ENCODE measurements at places on chromosomes 7 and 10.

GRCh38 chr10:120802935-120803334, 48.2 kb upstream of the WDR11 start:
- DNase-seq: no peak

GRCh38 chr7:71377469-71377868, 245.5 kb downstream of the GALNT17 start:
- DNase-seq: no peak

DNA sequence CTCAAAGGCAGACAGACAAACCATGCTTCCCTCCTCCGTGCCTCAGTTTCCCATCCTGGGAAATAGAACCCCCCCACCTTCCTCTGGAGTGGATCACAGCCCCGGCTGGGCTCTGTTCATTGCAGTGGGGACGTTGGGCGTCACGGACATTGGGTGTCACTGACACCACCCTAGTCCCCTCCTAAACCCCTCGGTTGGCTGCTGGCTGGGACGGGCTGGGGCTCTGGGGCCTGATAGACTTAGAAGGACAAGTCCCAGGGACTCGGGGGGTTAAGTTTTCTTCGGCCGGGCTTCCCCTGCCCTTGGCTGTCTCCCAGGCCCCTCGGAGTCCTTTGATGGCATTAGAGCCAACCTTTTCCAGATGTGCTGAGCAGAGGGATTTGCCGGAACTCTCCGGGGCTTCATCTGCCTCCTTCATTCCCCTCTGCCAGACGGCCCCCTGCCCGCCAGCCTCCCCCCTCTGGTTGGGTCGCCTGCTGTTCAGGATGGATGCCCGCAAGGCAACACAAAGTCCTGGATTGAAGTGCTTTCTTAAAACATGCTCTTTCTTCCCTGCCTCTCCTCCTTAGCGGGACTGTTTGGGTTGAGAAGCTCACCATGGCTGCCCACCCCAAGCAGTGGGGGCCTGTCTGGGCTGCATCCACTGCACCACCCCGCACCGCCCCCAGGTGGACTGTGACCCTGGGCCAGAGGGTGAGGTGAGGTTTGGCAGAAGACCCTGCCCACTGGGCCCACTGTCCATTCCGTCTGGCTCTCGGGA, 73.0 kb downstream of the COL26A1 start:
- DNase-seq: no peak

- DNase-seq: no peak
Measured at GRCh38 chr10:36808625-36809362, 316.6 kb upstream of the ANKRD30A start.

GRCh38 chr7:9280088-9280487, 846.7 kb downstream of the NXPH1 start:
- no peak for DNase-seq

DNA sequence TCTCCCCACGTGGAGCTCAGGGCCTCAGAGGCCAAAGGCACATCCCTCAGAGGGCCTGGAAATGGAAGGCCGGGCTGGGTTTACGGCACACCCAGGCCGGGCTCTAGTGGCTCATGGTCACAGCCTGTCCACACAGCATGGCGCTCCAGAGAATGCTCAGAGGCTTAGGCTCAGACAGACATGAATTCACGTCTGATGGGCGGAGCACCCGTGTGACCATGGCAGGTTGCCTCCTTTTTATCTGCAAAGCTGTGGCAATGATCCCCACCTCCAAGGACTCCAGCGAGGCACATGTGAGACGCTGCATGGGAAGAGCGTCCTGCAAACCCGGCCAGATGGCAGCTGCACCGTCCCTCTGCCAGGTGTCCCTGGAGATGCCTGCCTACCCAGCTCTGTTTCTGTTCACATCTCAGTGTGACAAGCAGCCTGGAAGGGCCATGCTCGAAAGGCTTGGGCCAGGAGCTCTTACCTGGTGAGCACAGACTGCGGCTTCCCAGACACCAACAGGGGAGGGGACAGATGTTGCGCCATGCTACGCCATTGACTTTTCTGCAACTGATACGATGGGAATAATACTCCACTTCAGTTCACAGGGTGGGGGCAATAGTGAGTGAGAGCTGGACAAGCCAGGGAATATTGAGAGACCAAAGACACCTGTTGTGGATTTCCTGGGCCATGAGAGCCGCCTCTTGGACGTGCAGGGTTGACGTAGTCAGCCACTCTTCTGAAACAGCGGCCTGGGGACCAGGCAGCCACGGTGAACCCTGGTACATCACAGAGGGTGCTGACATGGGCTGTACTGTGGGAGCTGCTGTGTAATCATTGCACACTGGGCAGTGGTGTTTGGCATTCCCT, 34.4 kb upstream of the FAM20C start:
- no peak for DNase-seq

- DNase-seq: no peak
Measured at GRCh38 chr7:109213081-109213480, 643.4 kb downstream of the DNAJB9 start.

- no peak for DNase-seq
Measured at GRCh38 chr10:45395554-45395953, 21.5 kb downstream of the ALOX5 start.

- no peak for DNase-seq
Measured at GRCh38 chr10:26621889-26622711, 75.4 kb upstream of the PDSS1 start.

- DNase-seq: no peak
Measured at GRCh38 chr7:70177166-70177565, 578.9 kb downstream of the AUTS2 start.

- DNase-seq: no peak
Measured at GRCh38 chr10:49058463-49059255, 56.7 kb downstream of the VSTM4 start.

GRCh38 chr7:70372768-70373515, 759.0 kb upstream of the GALNT17 start:
- no peak for DNase-seq

DNA sequence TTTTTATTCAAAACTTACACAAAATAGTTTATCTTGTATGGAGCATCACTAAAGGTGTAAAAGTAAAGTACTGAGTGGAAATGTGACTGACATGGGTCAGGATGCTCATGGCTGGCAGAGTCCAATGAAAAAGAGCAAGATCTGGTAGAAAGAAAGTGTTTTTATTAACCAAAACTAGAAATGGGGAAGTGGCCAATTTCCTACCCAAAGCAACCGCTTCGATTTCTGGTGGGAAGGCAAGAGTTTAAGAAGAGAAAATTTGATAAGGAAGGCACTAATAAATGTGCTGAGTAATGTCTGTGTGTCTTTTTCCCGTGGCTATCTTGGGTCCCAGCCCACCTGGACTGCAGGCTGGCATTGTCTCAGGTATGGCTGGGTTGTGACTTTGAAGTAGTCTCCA, 277.7 kb downstream of the ANKRD7 start:
- no peak for DNase-seq

GRCh38 chr10:61960396-61961120, 59.1 kb downstream of the ARID5B start:
- no peak for DNase-seq

DNA sequence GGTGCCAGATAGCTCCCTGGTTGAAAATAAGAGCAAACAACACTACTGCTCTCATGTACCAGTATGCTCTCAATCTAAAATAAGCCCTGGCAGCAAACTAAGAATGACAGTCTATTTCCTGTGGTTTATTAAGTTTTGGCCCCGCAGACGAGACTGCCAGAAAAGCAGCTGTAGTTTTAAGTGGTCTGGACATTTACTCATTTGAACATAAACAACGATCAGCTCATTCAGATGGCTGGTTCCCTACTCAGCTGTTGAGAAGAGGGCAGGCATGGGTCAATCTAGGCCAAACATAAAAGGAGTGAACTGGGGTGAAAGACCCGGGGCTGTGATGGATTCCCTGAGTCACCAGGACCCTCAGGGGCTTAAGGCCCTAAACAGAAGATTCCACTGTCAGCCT, 4.5 kb downstream of the TRIL start:
- DNase-seq: no peak

Measured in NCI-H1092 (cell line).